Activated naive CD4-positive, alpha-beta T cell (primary cell): ENCODE measurements at places on chromosomes 11 and 22.

DNA sequence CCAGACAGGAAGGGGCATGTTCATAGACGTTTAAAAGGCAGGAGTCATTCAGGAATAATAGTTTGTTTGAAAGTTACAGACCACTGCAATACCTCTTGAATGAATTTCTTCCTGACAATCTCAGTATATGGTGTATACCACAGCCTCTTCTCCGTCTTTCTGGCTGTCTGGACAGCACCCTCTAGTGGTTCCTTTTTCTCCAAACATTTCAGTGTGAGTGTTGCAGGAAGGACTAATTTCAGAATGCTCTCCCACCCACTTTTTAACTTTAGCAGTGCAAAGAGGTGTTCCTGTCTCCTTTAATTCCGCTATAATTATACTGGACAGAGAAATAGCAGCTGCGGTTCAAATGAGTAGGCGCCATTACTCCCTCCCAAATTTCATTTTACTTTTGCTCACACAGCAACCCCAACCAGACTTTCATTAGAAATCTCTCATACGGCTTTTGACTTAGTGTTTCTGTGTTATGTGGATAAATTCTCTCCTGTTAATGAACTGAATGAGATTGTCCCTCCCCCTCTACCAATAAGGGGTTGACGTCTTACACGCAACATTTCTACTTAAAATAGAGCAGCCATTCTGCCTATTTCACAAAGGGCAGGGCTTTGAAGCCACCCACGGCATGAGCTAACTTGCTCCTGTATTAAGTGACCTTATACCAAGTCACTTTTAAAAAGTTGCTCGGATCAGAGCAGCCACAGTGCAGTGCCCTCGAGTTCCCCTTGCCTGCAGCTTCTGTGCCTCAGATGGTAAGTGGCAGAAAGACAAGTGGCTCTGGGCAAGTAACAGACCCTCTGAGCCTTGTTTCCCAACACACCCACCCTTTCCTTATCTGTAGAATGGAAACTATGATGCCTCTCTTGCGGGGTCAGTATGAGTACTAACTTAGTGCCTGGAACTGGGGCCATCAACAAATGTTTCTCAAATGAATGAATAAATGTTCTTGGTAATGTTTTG lies 368.6 kb downstream of the OPCML start:
- no peak for DNase-seq

GRCh38 chr11:33564856-33565453 lies 135.7 kb downstream of the C11orf91 start:
- no peak for DNase-seq

GRCh38 chr22:46149512-46150033 lies 753 bp upstream of the PPARA start:
- no peak for DNase-seq

GRCh38 chr22:42855721-42856120 lies 1.4 kb downstream of the ARFGAP3 start:
- DNase-seq: no peak

GRCh38 chr11:33027233-33027632 lies 11.6 kb downstream of the DEPDC7 start:
- DNase-seq: no peak

DNA sequence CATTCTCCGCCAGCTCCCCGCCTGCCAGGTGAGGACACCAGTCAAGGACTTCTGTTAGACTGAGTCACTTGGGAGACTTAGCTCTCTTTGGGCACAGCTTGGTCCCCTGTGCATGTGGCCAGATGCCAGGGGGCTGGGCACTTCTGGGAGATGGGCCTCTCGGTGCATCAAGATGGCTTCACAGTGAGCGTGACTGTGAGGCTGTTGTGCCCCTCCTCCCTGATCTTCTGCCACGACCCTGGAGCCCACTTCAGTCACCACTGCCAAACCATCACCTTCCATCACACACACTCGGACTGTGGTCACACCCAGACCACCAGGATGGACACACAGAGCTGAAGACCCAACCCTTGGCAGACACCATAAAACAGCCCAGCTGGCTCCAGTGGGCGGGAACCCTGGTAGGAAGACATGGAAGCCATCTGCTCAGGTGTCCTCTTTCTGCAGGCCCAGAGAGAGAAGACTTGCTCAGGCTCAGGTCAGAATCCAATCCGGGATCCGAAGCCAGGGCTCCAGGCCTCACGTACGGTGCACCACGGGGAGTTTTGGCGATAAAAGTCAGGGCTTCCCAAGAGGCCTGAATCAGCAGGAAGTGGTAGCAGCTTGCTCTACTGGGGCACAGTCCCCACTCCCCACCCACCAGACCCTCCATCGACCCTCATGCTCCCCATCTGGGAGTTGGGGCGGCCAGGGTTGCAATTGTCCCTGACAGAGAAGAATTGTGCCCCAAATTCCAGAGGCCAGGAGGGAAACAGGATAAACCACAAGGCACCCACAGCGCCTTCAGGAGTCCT lies 29.8 kb upstream of the CD5 start:
- no peak for DNase-seq

DNA sequence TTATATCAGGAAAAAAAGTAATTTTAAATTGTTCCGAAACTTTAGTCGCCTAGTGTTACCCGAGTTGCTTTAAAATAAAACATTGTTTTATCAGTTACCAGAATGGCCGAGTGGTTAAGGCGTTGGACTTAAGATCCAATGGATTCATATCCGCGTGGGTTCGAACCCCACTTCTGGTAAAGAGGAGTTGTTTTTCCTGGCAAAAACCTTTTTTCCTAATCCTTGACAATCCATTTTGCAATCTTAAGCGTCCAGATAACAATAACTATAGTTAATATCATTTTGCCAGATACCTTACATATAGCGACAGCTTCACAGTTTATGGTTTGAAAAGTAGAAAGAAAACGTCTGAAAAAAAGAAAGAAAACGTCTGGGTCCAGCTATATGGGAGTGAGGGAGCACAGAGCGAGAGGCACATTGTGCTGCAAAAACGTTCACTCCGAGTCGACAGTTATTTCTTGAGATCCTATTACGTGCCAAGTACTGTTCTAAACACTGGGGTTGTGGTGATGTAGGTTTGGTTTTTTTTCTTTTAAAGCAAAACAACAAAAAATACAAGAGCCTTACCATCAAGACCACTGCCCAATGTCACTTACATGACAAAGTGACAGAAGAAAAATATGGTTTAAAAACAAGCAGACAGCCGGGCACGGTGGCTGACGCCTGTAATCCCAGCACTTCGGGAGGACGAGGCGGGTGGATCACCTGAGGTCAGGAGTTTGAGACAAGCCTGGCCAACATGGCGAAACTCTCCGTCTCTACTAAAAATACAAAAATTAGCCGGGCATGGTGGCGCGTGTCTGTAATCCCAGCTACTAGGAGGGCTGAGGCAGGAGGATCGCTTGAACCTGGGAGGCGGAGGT lies 40.6 kb downstream of the OR4D9 start:
- DNase-seq: no peak

GRCh38 chr11:68354148-68354872 lies 41.9 kb downstream of the LRP5 start:
- no peak for DNase-seq

GRCh38 chr22:23862103-23862502 lies 4.4 kb downstream of the SLC2A11 start:
- peak; percentile 8 for DNase-seq

DNA sequence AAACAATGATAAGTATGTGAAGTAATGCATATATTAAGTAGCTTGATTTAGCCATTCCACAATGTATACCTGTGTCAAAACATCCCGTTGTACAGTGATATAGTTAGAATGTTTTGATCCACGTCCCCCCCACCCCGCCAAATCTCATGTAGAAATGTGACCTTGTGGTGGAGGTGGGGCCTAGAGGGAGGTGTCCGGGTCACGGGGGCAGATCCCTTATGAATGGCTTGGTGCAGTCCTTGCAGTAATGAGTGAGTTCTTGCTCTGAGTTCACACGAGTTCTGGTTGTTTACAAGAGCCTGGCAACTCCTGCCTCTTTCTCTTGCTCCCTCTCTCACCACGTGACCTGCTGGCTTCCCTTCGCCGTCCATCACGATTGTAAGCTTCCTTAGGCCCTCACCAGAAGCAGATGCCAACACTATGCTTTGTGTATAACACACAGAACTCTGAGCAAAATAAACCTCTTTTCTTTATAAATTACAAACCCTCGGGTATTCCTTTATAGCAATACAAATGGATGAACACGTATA lies 41.6 kb downstream of the FANCF start:
- DNase-seq: no peak

DNA sequence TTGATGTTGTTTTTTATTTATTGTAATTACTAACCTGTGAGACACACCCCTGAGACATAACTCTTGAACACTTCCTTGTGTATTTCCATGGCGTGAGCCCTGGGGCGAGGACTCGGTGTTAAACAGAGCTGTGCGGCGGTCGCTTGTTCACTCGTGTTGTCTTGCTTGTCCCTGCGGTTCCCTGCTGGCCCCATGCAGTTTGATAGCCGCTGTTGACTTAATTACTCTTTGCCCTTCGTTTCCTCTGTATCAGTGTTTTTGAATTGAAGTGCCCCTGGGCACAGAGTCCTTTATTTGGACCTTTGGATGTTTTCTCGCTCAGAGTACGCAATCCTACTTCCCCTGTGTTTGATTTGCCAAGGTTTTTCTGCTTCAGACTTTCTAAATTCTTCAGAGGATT lies 52.7 kb downstream of the TBC1D22A start:
- DNase-seq: no peak

GRCh38 chr22:46365166-46365624 lies 29.7 kb downstream of the TRMU start:
- no peak for DNase-seq

DNA sequence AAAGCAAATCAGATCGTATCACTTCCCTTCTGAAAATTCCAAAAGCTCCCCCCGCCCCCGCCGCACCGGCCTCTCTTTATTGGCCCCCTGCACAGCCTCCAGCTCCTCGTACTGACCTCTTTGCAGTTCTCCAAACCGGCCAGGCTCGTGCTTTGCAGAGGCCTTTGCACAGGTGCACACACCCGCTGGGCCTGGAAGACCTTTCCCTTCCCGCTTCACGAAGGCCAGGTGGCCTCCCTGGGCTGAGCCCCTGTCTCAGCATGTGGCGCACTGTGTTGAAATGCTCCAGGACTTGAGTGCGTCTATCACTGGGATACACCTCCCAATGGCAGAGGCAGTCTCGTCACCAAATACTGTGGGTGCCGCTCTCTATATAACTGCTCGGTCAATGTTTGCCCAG lies 13.2 kb upstream of the ADA2 start:
- DNase-seq: no peak

GRCh38 chr11:109845437-109845836 lies 247.8 kb upstream of the ZC3H12C start:
- DNase-seq: no peak

GRCh38 chr22:38258895-38259294 lies 13.9 kb downstream of the TMEM184B start:
- DNase-seq: no peak

- DNase-seq: no peak
Observed at GRCh38 chr11:124837491-124837856, 27.8 kb upstream of the ROBO3 start.

GRCh38 chr22:19143967-19144400 lies 467 bp downstream of the ESS2 start:
- peak; percentile 32 for DNase-seq

DNA sequence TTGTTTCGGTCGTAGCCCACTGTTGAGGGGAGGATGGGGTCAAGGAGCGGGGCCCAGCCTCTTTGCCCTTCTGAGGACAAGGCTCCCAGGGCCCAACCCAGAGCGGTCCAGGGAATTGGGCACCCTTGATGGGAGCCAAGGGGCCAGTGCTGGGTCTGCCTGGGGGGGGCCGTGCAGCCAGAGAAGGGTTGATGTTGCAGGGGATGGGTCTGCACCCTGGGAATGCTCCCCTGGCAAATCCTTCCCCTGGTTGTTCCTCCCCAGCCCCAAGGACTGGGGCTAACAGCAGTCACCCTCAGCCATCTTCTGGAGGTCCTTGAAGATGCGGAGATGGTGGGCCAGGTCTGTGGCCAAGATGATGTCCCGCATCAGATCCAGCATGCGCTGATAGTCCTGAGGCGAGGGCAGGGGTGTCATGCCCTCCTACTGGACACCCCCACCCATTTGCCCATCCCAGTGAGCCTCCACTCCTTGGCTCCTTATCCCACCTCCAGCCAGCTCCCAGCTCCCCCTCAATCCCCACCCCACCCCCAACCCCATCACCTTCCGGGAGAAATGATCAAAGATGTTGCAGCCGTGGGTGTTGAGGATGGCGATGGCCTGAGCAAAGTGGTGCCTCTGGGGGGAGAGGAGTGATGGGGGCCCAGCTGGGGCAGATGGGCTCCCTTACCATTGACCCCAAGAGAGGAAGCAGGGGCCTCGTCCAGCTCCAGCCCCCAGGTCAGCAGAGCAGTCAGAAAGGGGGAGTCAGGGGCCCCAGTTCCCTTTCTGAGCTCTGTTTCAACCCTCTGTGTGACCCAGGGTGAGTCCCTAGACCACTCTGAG lies 95.0 kb downstream of the PDE2A start:
- DNase-seq: no peak

DNA sequence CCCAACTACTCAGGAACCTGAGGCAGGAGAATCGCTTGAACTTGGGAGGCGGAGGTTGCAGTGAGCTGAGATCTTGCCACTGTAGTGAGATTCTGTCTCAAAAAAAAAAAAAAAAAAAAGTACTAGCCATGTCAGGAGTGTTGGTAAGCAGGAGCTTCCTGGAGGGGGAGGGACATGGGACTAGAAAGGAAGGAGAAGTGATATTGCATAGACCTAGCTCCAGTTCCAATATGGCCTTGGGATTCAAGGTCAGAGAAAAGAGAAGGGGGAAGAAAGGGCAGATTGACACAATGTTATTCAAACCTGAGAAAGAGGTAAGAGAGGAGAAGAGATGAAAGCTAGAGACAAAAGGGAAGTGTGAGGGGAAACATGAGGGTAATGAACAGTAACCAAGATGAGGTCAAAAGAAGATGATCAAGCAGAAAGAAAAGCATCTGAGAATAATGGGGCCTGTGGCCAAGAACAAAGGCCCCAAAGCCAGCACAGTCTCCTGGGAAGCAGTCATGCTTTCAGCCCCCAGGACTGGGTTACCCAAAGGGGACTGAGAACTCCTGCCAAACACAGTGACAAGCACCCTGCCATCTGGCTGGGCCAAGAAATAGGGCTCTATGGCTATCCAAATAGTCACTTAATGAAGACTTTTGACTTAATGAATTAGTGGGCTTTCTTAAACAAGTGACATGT lies 51.7 kb upstream of the FTH1 start:
- DNase-seq: no peak

GRCh38 chr11:48108231-48109045 lies 108.2 kb upstream of the OR4B1 start:
- no peak for DNase-seq

GRCh38 chr11:80521592-80521991 lies 1080.8 kb upstream of the TENM4 start:
- no peak for DNase-seq
